Stomach (tissue), 19 donors: ENCODE measurements at places on chromosomes 2 and 18.

DNA sequence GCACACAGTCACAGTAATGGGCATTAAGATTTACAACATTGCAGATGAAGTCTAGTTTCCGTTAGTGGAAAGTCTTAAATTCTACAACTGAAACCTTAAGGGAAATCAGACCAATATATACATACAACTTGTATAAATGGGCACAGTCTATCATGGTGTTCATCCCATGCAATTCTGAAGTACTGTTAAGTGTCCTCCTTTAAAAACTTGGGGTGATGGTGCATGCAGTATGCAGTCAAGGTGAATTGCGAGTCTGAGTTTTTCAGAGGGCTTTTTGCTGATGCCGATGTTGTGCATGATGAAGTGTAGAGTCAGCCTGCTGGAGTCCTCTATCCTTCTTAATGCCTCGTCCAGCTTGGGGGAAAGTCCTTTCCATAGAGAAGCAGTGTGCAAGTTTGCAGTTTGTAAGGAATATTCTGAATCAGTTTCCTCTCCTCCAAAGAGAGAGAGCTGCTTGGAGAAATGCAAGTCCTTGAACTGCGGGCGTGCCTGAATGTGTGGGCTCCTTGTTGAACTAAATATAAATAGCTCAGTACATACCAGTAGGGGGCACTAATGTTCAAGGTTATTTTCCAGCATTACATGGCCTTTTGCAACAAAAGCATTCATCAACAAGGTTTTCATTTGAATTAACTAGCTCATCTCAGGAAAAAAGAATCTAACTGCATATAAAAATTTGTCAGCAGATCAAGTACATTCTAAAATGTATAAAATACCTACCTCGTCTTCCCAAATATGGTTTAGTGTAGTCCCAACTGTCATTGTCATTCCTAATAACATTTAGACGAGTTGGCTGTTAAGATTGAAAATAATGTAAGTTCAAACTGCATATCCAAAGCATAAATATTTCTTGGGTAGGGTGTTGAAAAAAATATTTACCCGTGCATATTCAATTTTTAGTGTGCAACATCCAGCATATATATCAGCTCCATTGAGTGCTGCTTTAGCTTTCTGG, 21.3 kb downstream of the HNRNPLL start:
- DNase-seq: peak; percentile 90

DNA sequence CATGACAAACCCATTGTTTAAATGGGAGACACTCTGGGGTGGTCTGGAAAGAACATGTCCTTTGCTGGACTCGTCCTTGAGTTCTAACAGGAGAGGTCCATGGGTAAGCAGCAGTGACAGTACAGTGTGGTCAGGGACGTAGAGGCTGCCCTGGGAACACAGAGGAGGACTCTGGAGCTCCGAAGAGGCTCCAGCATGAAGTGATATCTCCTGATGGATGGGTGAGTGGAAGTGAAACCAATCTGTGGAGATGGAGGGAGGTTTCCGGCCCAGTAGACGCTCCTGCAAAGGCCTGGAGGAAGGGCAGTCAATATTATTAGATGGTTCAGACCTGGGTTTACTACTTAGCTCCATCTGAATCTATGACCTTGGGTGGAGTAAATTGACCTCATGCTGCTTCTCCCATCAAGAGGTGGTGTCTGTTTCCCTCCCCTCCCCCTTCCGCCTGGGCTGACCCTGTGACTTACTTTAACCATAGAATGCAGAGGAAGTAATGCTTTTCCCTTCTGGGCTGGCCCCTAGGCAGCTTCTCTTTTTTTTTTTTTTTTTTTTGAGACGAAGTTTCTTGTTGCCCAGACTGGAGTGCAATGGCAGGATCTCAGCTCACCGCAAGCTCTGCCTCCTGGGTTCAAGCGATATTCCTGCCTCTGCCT, 2.3 kb upstream of the TFCP2L1 start:
- DNase-seq: no peak

- no peak for DNase-seq
These were observed 27.9 kb upstream of the CREG2 start for GRCh38 chr2:101415220-101415619.

DNA sequence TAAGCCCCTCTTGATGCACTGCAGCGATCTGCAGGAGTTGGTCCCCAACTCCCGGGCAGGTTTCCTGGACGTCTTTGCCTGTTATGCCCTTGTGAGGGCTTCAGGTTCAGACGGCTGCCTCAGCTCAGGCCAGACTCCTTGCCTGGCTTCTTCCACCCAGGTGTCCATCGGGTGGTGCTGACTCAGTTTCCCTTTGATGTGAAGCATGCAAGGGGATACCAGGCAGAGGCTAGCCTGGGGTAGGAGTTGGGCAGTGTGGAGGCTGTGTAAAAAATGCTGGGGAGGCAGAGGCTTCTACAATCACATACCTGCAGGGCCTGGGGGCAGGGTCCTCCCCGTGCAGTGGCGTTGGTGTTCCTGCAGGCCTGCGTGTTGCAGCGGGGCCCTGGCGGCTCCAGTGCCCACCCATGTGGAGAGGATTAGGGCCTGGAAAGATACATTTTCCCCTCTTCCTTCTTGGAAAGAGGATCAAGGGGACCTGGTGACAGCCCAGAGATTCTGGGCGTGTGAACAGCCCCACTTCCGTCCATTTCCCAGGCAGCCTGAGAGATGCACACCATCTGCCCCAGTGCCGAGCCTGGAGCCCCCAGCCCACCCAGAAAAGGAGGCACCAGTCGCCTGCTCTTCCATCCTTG, 338.3 kb downstream of the DYSF start:
- DNase-seq: no peak

DNA sequence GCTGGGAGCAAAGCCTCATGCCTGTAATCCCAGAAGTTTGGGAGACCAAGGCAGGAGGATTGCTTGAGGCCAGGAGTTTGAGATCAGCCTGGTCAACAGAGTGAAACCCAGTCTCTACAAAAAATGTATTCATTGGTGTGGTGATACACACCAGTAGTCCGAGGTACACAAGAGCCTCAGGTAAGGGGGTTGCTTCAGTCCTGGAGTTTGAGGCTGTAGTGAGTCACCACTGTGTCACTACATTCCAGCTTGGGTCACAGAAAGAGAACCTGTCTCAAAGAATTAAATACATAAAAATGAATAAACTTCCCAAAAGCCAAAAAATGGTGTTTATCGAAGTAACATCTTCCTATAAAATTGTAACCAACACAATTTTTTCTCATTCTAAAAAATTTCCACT, 568.1 kb upstream of the LINC00305 start:
- no peak for DNase-seq

DNA sequence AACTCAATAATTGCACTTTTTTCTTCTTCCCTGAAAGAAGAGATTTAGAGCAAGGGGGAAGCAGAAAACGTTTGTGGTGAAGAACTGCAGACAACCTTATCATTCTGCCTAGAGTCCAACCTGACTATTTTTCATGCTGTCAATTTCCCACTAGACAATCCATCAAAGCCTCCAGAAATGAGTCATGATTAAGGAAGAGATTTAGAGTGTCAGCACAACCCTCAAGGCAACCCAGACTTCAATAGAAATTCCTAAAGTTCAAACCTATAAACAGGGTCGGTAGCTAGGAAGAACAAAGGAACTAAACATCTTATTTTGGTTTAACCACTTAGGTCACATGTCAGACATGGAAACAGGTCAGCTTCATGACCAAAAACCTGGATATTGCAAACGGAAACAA, 86.9 kb downstream of the SLC25A12 start:
- no peak for DNase-seq

GRCh38 chr2:108898315-108899082, 90.5 kb downstream of the EDAR start:
- DNase-seq: no peak

- no peak for DNase-seq
These were observed 29.2 kb downstream of the AKAIN1 start for GRCh38 chr18:5167831-5168230.

DNA sequence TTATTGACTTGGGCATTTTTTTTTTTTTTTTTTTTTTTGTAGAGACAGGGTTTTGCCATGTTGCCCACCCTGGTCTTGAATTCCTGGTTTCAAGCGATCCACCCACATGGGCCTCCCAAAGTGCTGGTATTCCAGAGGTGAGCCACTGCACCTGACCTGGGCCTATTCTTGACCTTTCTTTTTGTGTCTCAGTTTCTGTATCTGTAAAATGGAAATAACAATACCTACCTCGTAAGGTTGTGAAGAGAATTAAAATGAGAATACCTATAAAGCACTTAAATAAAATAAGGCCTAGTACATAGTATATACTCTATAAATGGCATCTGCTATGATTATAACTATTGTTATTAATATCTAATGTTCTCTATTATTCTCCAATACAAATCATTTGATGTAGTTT, 15.7 kb downstream of the MAP4K3 start:
- no peak for DNase-seq

- DNase-seq: no peak
These were observed 32.3 kb upstream of the IMPA2 start for GRCh38 chr18:11948852-11949523.

- no peak for DNase-seq
These were observed 10.8 kb upstream of the ATL2 start for GRCh38 chr2:38387887-38388286.

GRCh38 chr2:134429886-134430285, 176.0 kb downstream of the MGAT5 start:
- DNase-seq: no peak

- no peak for DNase-seq
These were observed 91.3 kb downstream of the FAM210A start for GRCh38 chr18:13635046-13635445.

DNA sequence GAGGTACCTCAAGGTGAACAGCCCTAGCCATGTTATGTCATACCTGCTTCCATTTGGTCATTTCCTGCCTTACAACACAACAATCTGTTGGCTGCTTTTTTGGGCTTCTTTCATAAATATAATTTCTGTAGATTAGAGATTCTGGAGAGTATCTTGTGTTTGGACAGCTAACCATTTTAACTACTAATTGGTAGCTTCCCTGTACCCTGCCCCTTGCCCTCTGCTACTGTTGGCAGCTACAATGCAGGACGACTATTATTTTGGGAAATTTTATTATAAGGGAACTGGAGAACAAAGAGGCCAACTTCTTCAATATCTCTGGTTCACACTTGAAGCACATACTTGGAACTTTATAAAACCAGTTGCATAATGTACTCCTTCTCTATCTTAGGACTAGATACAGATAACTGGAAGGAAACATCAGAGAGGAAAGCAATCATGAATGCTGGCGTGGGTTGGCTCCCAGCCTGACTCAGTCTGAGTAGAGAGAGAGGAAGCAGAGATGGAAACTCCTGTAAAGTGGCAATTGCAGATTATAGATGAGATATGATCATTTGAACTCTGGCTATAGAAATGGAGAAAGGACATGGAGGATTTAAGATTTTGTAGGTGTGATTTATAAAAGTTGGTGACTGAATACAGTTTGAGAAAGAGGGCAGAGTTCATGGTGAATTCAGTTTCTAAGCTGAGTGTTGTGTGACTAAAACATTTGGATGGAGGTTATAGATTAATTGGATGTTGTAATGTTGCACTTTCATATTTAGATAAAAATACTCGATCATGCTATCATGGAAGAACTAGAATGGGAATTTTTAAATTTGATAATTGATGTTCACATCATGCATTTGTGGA, 74.5 kb downstream of the MDH1 start:
- no peak for DNase-seq

DNA sequence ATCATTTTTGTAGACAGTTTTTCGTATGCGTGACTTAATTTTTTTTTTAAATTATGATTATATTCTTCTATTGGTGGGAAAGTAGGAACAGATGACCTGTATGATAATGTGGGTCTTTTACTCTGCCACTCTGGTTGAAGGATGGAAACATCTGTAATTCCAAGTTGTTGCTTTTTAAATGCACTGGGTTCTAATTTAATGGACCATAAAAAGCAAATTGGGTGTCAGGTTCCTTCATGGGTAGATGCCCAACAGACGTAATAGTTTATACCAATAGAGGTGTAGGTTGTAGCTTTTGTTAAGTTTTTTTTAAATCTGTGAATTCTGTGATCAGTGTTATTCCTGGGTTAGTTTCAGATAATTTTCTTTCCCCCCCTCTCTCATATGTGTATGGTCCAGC, 117.6 kb downstream of the MAP4K4 start:
- no peak for DNase-seq

GRCh38 chr2:99858951-99859596, 283.3 kb downstream of the AFF3 start:
- DNase-seq: no peak

GRCh38 chr18:75639472-75639831, 211.9 kb upstream of the SMIM21 start:
- no peak for DNase-seq

DNA sequence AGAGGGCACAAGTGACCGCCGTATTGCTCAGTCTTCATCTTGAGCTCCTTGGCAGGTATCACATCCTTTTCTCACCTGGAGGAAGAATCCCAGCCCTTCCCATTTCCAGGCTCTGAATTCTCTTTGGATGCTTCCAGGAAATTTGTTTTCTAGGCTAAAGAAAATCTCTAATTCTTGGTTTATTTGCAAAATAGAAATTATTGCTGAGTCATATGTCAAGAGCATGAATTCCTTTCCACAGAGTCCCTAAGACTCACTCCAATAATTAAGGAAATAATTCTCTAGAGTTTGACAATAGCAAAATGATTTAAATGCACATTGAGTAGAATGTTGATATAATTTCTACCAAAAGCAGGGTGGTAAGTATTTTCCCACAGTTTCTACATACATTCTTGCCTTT, 16.3 kb upstream of the CCDC68 start:
- DNase-seq: no peak

- DNase-seq: no peak
These were observed 140.6 kb downstream of the NETO1 start for GRCh38 chr18:72727038-72727655.

DNA sequence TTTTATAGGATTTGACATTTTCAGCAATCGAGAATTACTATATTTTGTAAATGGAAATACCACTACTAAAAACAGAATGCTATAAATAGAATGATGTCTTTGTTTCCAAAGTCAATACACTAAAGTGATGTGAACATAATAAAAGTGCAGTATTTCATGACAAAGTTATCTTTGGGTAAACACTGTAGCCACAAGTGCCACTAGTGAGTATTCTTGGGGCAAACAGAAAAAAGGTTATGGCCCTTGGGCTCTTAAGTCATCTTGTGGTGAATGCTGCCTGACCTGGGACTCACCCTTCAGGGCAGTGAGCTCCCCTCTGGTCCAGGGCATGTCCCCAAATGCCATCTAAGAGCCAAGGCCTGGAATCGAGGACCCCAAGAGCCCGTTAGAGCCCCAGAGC, 99.2 kb upstream of the KYNU start:
- DNase-seq: no peak

- DNase-seq: no peak
These were observed 1200.8 kb upstream of the GYPC start for GRCh38 chr2:125455110-125455509.

- no peak for DNase-seq
These were observed 304.6 kb upstream of the FAM98A start for GRCh38 chr2:33903701-33904100.
